ENCODE measurements at places on chromosomes 13 and 19.

DNA sequence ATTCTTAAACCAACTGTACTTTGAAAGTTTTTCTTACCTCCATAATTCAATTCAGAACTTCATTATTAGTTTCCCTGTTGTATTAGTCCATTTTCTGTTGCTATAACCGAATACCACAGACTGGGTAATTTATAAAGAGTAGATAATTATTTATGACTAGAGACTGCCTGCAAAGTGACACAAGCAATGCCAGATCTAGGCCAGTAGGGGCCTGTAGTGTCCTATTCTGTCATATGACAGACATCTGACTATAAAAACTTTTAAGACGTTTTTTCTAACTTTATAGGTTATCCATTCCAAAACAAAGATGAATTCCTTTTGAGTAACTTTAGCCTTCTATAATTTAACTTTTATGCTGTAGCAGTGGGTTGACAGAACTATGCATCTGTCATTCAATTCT is 2783.8 kb downstream of the PCDH9 start:
- no peak for DNase-seq

DNA sequence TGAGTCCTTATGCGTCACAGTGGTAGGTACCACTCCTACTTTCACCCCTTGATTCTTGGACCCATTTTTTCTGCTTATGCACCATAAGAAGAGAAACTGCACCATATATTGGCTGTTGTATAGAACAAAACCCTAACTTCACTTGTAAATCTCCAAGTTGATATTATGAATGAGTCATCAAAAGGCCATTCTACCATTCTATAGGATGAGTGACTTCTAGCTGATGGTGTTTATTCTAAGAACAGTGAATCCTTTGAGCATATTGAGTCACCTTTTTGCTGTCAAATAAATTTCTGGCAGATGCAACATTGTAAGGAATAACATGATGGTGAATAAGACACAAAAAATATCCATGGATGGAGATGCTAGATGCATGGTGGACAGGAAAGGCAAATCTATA is 57.7 kb downstream of the POLR1D start:
- DNase-seq, result no peak

DNA sequence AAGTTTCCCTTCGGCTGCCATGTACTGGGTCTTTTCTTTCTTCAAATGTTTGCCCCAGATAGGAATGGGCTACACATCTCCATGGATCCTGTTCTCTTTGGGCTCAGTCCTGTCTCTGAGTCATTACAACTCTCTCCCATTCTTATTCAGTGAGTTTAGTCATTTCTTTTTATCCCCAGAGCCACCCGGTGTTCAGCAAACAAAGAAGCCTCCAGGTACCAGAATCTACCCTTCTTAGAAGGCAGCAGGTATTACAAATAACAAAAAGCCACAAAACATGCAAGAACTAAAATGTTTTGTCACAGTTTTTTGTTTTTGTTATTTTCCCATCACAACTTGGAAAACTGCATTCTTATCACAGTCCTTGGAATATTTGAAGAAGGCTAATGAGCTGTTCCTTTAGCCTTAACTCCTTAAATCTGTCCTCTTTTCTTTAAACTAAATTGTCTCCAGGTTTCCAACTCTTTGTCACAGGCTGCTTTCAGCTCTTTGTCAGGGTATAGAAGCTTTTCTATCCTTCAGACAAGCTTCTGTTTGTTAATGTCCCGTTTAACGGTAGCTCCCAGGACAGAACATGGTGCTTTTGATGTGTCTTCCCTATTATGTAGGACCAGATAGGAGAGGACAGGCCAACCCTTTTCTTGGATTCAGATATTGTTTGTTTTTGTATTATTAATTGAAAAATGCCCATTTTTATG is 215.5 kb upstream of the HTR2A start:
- DNase-seq, result no peak

GRCh38 chr19:41871573-41872383 is 5.3 kb upstream of the CD79A start:
- no peak for DNase-seq

GRCh38 chr19:30848636-30849425 is 476.6 kb downstream of the ZNF536 start:
- no peak for DNase-seq

- DNase-seq, result peak; percentile 77
These were observed at the start of gene CCDC9 for GRCh38 chr19:47255879-47256692. Gene CCDC9 (plus strand): TSS chr19:47256525. CDS start chr19:47258401, 1,876 bp downstream.

- DNase-seq, result no peak
These were observed 2701.3 kb downstream of the PCDH9 start for GRCh38 chr13:64528838-64529237.

DNA sequence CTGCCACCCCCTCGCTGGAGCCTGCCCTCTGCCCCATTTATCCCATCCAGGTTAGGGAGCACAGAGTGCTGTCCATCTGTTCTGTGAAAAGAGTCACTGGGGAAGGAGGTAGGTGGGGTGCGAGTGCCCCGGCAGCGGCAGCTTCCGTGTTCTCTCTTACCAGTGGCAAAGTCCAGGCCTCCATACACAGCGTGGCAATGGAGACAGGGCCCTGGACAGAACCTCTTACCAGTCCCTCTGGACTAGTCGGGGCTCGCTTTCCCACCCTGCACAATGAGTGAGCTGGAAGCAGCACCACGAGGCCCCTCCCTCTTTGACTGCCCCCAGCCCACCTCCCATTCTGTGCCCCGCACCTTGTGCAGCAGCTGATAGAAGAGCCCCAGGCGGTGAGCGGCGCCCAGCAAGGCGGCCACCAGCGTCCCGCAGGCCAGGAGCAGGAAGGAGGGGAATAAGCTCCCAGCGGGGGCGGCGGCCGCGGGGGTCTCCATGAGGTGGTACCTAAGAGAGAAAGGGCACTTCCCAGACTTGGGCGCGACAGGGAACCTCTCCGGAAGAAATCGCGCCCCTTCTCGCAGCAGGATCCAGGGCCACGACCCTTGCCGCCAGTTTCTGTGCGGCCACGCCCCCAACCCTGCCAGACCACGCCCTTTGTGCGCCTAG is 17.5 kb downstream of the SYDE1 start:
- no peak for DNase-seq
